ENCODE measurements at places on chromosomes 2 and 18.

DNA sequence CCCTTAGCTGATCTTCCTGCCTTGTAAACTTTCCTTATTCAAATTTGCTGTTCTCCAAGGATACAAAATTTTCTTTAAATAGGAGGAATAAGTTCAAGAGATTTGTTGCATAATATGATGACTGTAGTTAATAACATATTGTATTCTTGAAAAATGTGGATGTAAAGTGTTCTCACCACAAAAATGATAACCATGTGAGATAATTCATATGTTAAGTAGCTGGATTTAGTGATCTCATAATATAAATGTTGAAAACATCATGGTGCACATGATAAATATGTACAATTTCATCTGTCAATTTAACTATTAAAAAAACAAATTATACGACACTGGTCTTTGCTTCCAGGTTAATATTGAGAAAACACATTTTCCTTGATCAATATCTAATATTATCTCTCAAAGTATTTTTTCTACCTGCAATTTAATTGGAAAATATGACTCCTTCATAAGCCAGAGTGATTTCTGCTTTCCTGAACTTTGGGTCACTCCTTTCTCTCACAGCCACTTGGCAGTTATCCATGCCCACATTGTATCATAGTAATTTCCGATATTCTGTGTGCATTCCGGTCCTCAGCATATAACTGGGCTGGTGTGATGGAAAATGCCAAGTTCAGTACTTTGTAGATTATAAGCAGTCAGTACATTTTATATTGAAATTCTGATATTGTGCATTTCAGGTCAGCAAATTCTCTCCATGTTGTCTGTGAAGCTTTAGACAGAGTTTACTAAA lies 152.6 kb downstream of the GULP1 start:
- DNase-seq = no peak

DNA sequence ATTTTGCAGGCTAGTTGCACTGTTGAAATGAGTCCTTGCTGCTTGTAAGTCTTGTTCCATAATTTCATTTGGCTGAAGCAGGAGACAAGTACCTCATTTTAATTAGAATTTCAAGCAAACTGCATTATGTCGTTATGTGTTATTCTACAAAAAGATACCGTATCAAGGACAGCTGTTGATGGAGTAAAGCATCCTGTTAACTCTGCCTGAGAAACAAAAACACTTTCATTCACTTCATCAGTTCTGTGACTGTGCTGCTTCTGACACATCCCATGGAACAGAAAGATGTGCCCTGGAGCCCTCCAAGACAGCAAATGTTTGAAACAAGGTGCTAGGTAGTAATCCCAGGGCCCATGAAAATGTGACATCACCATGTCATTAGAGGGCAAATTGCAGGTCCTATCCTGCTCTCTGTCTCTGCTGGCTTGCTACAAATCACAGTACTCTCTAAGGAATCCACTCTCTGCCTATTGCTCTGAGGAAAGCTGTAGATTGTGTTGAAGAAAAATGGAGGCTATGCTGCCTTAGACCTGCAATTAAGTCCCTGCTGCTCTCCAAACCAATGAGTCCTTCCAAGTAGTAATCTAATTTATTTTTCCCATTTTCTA lies 209.7 kb upstream of the PARD3B start:
- no peak for DNase-seq

GRCh38 chr18:49766646-49767045 lies 46.7 kb downstream of the ACAA2 start:
- no peak for DNase-seq

DNA sequence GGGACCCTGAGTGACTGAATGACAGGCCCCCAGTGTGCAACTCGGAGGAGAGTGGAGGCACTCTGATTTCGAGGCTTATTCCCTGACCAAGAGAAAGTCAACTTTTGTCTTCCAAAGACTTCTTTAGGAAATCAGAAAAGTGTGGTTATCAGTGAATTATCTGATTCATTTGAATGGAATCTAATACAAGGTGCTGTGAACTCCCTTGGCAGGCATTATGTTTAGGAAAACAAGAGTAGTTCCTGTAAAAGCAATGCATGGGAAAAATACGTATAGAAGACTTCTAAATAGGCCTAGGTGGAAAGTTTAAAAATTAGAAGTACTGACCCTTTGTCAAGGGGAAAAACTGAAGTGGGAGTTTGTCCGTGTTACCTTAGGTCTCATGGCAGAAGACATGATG lies 269.4 kb downstream of the GBX2 start:
- no peak for DNase-seq

DNA sequence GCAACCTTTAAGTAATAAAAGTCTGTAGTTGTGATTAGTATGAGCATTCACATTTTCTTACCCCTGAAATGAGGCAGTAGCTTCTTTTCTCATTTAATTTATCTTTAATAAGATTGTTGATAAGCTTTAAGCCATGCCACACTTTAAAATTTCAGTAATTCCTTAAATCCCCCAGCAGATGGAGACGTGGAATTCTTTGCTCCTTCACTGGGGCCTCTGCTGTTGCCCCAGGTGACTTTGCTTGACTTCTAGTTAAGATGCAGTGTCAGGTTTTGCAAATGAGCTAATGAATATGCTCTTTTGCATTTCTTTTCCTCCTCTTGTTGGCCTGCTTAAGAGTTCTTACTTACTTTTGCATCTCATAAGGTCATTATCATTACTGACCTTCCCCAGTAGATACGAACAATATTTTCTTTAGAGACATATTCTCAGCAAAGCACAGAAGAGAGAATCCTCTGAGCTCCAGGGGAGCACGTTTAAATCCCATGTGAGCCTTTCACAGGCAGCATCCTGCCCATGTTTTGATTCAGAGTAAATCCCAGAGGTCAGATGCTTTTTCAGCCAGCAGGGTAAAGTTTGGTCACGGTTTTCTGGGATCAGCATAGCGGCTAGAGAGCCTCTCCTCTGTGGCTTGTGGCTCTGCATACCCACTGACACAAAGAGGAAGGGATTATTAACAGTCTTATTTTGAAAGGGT lies 222.9 kb downstream of the PTPRM start:
- peak; percentile 65 for DNase-seq

GRCh38 chr2:46449700-46450099 lies 29.7 kb upstream of the TMEM247 start:
- no peak for DNase-seq

- DNase-seq = peak; percentile 65
These were observed 213.0 kb upstream of the CELF4 start for GRCh38 chr18:37778417-37779165.

GRCh38 chr18:8142932-8143331 lies 466.3 kb upstream of the RAB12 start:
- DNase-seq = no peak

GRCh38 chr2:11160731-11161455 lies 5.6 kb downstream of the SLC66A3 start:
- no peak for DNase-seq

DNA sequence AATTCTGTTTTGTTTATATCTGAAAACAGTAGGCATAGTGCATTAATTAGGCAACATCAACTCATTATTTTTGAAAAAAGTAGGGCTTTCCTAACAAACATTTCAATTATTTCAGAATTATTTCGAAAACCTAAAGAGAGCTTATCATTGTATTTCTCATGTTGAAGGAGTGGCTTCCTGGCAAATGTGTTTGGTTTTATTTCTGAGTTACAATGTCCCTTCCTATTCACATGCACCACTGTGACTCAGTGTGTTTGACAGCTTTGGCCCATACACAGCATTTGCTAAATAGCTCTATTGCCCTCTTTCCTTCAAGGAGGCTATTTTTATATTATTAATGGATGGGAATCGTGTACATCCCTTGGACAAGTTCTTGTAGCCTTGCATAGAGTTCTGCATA lies 205.9 kb downstream of the PTGR3 start:
- peak; percentile 2 for DNase-seq

DNA sequence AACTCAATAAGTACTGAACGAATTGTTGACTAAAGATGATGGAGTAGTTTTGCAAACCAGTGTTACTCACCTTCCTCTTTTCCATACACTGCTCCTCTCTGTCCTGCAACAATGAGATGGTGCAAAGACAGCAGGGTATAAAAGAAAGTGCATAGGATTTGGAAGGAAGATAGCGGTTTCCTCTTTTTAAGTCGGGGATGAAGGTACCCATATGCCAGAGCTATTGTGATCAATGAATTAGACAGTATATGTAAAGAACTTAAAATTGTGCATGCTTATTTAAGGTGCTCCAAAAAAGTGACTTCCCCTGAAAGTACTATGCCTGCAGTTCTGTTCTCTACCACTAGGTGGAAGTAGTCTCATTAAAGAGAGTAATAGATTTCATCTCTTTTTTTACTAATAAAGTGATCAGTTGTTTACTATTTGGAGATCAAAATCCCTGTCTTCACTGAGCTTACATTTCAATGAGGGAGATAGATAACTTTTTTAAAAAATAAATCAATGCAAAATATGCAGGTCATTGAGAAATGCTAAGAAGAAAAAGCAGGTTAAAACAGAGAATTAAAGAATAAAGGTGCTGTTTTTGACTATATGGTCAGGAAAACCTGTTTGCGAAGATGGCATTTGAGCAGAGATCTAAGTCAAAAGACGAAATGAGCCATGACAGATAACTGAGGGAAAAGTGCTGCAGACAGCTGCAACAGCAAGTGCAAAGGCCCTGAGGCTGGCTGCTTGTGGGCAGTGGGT lies 339.7 kb upstream of the SLC14A2 start:
- DNase-seq = peak; percentile 24

DNA sequence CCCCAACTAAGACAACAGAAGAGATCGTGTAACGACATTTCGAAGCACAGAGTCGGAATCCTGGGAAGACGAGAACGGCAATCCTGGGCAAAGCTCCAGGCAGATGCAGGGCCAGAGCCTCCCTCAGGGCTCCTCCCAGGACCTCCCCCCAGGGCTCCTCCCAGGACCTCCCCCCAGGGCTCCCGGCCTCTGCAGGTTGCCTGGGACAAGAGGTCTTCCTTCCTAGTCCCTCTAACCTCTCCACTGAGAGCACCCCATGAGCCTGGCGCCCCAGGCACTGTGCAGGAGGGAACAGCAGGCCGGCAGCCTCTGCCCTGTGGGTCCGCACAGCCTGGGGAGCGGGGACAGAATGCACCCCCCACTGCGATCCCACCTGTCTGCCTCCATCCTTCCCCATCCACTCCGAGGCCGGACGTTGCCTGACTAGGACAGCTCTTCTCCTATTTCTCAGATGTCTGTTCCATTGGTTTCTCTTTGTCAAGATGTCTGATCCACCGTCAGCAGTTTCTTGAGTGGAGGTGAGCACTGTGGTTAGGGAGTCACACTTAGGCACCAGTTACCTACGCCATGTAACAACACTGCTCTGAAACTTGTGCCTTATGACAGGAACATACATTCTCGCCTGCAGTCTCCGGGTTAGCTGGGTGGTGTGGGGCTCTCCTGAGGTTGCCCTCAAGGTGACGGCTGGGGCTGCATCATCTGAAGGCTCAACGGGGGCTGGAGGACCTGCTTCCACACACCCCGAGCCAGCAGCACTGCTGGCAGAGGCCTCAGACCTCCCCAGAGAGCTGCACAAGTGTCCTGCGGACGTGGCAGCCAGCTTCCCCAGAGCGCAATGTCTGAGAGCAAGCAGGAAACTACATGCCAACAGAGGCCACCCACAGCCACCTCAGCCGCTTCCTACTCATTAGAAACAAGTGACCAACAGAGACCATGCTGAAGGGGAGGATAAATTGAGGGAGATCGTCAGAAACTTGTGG lies 28.9 kb downstream of the ADI1 start:
- no peak for DNase-seq

DNA sequence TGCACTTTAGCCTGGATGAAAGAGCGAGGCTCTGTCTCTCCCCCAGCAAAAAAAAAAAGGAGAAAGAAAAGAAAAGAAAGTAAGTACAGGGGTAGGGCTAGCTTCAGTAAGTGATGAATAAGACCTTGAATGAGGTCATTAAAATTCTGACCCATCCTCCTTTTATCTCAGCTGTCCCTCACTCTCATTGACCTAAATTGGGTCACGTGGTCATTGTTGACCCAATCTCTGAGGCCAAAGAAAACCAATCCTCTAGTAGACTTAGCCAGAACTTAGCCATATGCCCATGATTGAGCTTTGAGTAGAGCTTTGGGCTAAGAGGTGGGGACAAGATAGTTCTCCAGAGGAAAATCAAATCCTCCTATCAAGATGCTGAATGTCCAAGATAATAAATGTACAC lies 149.3 kb downstream of the PDE11A start:
- no peak for DNase-seq

DNA sequence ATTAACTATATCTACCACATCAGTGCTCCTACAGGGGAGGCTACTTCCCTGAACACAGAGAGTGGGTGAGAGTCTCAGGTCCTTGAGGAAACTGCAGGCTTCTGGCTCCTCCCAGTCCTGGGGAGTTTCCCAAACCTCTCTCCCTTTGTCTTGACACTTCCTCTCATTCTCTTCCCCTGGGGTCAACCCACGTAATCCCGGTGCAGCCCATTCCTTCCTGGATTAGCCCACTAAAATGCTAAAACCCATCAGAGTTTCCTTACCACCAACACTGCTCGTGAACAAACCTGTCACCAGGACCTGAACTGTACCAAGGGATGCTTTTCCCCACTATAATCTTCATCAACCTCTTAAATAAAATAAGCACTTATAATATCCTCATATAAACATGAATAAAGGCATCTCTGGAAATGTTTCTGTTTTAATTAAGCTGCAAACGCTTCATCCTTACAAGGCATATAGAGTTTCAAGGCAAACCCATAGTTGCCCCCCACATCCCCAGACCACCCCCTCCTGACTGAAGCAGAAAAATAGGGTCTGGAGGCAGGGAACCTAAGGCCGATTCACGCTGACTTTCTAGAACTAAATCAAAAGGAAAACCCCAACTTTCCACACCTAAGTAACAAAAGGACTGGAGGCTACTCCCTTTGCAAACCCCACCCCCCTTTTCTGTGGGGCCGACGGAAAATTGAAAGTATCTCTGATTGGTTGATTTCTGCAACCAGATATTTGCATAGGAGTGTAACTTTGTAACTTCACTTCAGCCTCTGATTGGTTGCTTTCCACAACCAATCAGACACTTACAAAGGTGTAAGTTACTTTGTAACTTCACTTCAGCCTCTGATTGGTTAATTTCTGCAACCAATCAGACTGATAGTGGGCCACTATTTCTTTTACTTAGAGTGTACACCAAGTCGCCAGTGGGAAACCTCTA lies 19.0 kb downstream of the TMSB10 start:
- peak; percentile 55 for DNase-seq

DNA sequence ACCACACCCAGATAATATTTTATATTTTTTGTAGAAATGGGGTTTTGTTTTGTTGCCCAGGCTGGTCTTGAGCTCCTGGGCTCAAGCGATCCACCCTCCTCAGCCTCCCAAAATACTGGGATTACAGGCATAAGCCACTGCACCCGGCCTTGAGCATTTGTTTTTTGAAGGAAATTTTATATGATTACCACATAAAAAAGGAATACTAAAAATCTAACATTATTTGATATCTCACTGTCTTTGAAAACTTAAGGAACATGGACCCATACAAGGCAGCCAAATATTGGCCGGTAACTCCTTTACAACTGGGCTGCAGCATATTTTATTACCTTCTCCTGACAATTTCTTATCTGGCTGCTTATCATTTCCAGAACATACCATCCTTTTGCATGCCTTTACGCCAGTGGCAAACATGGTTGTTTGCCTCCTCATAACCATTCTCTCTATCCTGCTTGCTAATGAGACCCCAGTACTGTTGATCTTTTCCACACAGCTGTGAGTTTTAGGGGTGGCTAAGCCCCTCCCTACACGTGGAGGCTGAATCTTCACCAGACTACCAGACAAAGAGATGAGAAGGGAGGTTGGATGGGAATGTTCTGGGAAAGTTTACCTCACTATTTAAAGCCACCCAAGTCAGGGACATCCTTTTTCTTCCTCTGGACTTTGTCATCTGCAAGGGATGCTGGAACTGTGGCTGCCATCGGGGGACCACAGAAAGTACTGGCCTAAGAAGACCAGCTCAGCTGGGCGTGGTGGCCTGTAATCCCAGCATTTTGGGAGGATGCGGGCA lies 157.5 kb downstream of the TGIF1 start:
- DNase-seq = no peak

All from GM23248 (cell line).